ENCODE measurements at places on chromosomes 16 and 17. TPM values are rescaled to one million over a fixed set of nuclear protein-coding genes. Genes with fewer than 3 reads are reported as not detected.
A peak's percentile ranks its signal among the peaks of the same experiment; 100 is the strongest.

Gene NOD2
- 1.7 TPM for total RNA-seq

Gene NPIPB9
- total RNA-seq: 0.46 TPM

Gene CCT6B
- total RNA-seq: 5.0 TPM

Gene REXO5
- 10.1 TPM for total RNA-seq

Gene MAP2K6
- total RNA-seq: 0.87 TPM

Gene DNAAF8
- 1.1 TPM for total RNA-seq

Gene SOX8
- 0.72 TPM for total RNA-seq

Gene KCNG4
- total RNA-seq: 0.28 TPM

Gene NPB
- 2.5 TPM for total RNA-seq

Gene ITGAX
- total RNA-seq: 3.9 TPM

Gene ADAM11
- total RNA-seq: 0.27 TPM

DNA sequence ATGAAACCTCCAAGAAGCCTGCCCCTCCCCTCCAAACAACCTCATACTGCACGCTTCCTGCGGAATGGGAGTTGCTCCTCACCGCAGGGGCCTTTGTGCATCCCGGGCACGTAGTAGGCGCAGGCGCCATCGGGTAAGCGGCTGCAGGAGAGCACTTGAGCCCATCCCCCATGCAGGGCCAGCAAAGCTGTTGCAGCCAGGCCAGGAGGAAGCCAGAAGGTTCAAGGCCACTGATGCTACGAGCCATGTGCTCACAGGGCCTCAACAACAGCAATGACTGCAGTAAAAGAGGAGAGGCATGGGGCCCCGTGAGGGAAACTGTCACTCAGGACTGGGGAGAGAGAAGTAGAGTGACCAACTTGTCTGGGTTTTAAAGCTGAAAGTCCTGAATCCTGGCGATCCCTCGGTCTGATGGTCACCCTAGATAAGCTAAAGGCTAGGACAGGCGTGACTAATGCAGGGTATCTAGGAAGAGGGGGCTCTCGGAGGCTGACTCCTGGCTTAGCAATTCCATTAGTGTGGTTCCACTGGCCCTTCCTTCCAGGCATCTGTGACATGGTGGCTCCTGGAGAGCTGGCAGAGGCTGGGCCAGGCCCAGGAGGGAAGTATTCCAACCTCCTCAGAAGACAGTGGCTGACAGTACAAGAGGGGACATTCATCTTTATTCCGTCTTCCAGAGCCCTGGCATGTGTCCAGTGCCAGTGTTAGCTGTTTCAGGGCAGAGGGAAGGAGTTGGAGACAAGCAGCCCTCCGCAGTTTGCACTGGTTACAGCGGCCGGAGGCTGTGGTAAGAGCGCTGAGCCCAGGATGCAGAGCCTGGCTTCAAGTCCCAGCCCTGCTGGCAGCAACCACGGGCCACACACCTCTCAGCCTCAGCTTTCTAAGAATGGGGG is 20.8 kb downstream of the GOSR2 start:
- peak; percentile 51 for DNase-seq
- peaks cover 20% of the 10 kb centered on the region for H3K36me3 ChIP-seq
- H3K27ac ChIP-seq: no peak overlapping the region
- H3K4me3 ChIP-seq: no peak overlapping the region
- no peaks in the 10 kb centered on the region for H3K27me3 ChIP-seq
- peaks cover 15% of the 10 kb centered on the region for H3K4me1 ChIP-seq

DNA sequence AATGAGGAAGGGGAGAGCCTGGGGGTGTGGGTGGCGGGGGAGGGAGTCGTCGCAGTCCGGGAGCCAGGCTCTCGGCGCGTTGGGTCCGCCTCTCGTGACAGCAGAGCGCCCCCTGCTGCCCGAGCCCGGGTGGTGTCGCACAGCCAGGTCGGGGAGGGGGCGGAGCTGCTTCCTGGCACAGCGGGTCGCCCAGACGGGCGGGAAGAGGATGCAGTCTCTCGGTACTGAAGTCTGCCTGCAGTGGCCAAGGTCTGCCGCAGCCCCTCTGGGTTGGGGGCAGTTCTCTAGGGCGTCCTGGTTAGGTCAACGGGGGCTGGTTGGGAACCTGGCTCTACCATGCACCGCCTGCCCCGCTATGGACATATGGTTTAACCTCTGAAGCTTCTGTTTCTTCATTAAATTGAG is 38.2 kb upstream of the CCDC182 start:
- DNase-seq: peak; percentile 81
- H3K4me1 ChIP-seq: peaks cover 27% of the 10 kb centered on the region
- no peaks in the 10 kb centered on the region for H3K27me3 ChIP-seq
- no peak overlapping the region for H3K4me3 ChIP-seq
- no peak overlapping the region for H3K27ac ChIP-seq

- peaks cover 67% of the 10 kb centered on the region for H3K4me1 ChIP-seq
- peak overlapping the region; percentile 95 for H3K27ac ChIP-seq
- no peaks in the 10 kb centered on the region for H3K36me3 ChIP-seq
Measured at GRCh38 chr16:649631-650030, 466 bp downstream of the WDR90 start.

DNA sequence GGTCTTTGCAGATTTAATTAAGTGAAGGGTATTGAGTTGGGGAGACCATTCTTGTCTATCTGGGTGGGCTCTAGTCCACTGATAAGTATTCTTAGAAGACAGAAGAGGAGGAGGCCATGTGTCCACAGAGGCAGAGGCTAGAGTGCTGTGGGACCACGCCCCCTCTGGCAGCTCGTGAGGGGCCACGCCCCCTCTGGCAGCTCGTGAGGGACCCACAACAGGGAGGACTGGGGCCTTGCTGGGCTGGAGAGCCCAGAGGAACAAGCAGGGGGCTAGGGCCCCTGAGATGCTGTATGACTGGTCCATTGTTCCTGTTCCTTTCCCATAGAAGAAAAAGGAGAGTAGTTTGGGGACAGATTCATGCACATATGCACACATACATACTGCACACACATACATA is 106.8 kb downstream of the METRNL start:
- no peaks in the 10 kb centered on the region for H3K27me3 ChIP-seq
- H3K36me3 ChIP-seq: no peaks in the 10 kb centered on the region
- H3K4me1 ChIP-seq: no peaks in the 10 kb centered on the region
- no peak overlapping the region for H3K4me3 ChIP-seq
- DNase-seq: no peak
- no peak overlapping the region for H3K27ac ChIP-seq

DNA sequence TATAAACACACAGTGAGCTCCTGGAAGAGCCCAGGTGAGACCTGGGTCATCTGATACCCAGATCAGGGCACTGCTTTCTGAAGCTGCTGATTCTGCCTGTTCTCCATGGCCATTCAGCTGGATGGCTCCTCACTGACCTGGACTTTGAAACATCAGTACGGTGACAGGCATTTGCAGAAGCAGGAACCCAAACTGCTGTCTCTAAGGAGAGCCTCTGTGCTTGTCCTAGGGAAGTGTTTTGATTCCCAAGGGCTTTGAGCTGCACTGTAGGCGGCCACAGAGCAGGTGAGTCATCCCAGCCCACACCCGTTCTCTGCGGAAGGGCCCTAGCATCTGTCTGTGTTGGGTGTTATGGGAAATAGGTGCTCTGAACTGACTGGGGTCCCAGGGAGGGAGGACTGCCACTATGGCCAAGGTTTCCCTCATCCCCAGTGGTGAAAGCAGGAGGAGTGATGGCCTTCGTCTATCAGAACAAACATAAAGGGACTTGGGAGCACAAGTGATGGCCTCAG is 60.7 kb upstream of the ADCY9 start:
- peak; percentile 34 for DNase-seq
- H3K4me1 ChIP-seq: no peaks in the 10 kb centered on the region
- no peak overlapping the region for H3K4me3 ChIP-seq

GRCh38 chr17:34725725-34726124 is 146.3 kb downstream of the TMEM132E start:
- no peak overlapping the region for H3K4me3 ChIP-seq
- no peaks in the 10 kb centered on the region for H3K4me1 ChIP-seq
- no peak overlapping the region for H3K27ac ChIP-seq
- no peaks in the 10 kb centered on the region for H3K36me3 ChIP-seq
- no peaks in the 10 kb centered on the region for H3K27me3 ChIP-seq

GRCh38 chr16:63530208-63530607 is 1494.0 kb upstream of the CDH8 start:
- no peak overlapping the region for H3K27ac ChIP-seq
- H3K4me3 ChIP-seq: no peak overlapping the region
- no peaks in the 10 kb centered on the region for H3K36me3 ChIP-seq
- no peaks in the 10 kb centered on the region for H3K4me1 ChIP-seq
- no peak for DNase-seq

All from adrenal gland (tissue), 19 donors.